Cardiac muscle cell (in vitro differentiated cells and primary cell): ENCODE measurements at places on chromosomes 3 and 15.

DNA sequence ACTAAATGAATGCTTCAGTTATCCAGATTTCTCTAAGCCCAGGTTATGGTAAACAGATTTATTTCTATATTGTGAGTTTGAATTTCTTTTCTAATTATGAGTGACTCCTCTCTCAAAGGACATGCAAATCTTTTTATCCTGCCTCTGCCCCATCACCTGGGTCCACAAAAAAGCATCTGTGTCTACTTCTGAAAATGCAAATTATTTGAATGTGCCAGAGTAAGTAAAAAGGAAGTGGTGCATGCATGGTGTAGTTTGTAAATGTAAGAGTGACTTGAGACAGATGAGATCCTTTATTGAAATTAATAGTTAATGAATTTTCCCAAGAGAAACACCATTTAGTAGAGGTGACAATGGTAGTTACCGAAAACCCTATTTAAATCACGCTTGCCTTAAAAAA lies 26.9 kb downstream of the MCTP2 start:
- DNase-seq = no peak

DNA sequence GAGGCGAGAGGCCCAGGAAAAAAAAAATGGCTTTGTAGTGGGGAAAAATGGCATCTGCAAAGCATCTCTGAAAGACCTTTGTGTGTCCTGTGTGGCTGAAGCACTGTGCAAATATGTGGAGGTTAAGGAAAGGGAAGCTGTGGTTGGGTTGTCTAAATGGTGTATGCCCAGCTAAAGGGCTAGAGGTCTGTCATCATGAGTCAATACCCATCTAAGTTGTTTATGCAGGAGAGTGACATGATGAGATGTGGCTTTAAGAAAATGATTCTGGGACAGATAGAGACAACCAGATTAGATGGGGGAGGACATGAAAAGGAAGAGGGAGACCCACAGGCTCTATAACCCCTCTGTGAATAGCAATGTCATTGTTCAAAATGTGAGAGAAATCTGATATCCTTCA lies 280.7 kb downstream of the MFSD1 start:
- DNase-seq = peak; percentile 1

DNA sequence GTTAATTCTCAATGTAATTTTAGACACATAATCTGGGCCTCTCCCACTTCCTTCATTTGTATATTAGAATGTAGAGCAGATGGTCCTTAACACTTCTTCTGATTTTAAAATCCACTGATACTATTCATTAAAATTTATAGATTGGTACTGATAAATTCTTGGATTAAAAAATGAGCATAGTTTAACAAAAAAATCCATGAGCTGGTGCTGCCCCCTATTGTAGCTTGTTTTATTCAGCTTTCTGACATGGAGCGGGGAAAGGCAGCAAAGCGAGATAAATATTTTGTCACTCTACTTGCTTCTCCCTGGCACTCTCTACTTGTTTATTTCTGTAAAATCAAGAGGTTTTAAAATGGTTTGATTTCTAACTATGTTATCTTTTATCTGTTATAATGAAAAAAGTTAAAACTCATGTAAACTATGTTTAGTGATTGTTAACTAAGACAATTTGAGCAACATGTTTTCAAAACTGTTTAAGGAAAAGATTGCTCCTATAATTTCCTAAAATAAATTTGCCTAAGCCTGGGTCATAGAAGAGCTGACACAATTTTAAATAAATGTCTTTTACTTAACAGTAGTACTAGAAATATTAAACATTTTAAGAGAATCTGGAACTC lies 26.5 kb upstream of the PLOD2 start:
- DNase-seq = peak; percentile 45

DNA sequence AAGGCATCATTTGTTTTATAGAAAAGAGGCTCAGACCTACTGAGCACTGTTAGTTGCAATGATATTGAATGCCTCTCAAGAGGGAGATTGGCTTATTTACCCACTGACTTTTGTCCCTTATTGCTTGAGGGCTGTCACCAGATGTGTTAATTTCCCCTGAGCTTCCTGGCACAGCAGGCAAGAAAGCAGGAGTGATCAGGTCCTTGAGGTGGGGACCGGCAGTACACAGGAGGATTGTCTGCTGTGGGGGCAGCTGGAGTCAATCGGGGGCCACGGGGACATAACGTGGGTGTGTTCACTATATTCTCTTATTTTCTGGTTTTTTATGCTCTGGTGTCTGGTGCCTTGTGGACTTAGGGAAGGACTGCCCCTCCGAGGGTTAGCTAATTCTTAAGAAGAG lies 44.6 kb downstream of the GASK1A start:
- DNase-seq = no peak

DNA sequence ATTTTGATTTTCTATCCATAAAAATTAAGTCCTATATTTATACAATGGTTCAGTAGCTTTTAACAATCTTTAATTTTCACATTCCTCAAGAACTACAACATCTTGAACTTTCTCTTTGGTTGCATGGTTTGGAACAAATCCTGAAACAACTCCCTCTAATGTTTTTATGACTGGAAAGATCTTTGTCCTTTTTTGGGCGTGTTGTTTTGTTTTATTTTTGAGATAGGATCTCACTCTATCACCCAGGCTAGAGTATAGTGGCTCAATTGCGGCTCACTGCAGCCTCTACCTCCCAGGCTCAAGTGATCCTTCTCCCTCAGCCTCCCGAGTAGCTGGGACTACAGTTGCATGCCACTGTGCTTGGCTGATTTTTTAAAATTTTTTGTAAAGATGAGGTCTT lies 4.0 kb downstream of the STX19 start:
- no peak for DNase-seq

DNA sequence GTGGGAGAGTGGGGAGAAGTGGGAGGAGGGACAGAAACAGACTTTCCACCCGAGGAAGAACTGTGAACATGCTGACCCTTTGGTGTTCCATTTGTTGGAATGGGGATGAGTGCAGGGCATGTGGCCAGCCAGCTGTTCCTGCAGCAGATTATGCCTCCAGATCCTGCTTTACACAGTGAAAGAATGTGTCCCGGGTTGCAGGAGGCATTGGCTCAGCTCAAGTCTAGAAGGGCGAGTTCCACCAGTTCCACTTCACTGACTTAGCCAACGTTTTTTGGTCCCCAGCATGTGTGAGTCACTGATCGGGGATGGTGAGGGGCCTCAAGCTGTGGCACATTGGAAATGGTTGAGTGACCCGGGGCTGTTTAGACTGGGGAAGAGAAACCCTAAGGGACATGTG lies 307.0 kb upstream of the ROPN1 start:
- DNase-seq = no peak

GRCh38 chr15:95457520-95457919 lies 873.0 kb upstream of the NR2F2 start:
- peak; percentile 82 for DNase-seq
